H9 (cell line): ENCODE measurements at places on chromosomes 12 and 14.

DNA sequence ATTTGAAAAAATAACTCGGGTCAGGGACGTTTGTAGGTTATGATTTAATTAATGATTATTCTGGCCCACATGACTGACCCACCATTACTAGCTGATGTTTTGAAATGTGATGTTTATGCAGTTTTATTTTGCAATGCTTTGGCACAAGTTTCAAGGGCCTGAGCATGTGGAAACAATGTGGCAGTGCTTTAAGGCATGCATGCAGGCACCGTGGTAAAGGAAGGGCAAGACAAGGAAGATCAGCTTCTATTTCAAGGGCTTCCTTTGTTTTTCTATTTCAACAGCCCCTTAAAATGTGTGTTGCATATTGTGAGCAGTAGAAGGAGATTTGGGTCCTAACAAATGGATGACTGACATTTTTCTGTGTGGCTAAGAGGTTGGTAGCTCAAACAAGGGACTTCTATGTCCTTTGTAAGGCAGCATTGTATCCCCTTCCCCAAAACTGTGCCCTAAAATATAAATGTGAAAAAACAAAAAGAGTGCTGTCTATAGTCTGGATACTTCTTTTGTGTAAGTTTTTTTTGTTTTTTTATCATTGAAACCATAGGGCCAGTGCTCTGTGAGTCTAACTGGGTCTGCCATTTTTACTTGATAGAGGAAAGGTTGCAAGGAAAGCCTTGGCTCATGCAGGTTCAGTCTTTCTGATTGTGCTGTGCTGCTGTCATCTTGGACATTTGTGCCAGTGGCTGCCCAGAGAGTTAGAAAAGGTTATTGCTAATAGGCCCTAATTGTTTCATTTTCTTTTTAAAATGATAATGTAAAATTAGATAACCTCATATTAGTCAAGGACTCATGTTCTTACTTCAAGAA is 103.5 kb downstream of the FGD4 start:
- DNase-seq: no peak

GRCh38 chr14:95198320-95198719 is 41.0 kb upstream of the DICER1 start:
- DNase-seq: no peak

- no peak for DNase-seq
These were observed 852.3 kb upstream of the TMEM132C start for GRCh38 chr12:127414636-127415035.

DNA sequence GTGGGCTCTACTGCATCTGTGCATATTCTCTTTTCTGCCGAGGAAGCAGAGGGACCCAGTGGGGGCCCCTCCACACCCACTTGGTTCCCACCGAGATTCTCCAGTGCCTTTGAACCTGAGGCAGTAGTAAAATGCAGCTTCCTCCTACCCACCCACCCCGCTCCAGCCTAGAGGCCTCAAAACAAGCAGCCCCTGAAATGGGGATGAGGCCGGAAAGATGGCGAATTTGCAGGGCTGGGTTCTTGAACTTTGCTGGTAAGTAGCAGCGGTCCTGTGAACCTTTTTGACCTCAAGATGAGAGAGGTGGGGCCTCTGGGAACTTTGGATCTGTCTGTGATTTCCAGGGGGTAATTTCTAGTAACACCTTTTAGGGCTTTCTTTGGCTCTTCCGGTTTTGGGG is 15.4 kb downstream of the PLEKHG3 start:
- no peak for DNase-seq
